ENCODE measurements at places on chromosomes 12 and 14.

GRCh38 chr12:39824505-39825212 lies 205.1 kb upstream of the ABCD2 start:
- H3K27me3 ChIP-seq, result no peaks in the 10 kb centered on the region
- H3K36me3 ChIP-seq, result no peaks in the 10 kb centered on the region
- no peak overlapping the region for H3K27ac ChIP-seq
- H3K4me3 ChIP-seq, result no peak overlapping the region
- H3K4me1 ChIP-seq, result no peaks in the 10 kb centered on the region
- DNase-seq, result no peak

DNA sequence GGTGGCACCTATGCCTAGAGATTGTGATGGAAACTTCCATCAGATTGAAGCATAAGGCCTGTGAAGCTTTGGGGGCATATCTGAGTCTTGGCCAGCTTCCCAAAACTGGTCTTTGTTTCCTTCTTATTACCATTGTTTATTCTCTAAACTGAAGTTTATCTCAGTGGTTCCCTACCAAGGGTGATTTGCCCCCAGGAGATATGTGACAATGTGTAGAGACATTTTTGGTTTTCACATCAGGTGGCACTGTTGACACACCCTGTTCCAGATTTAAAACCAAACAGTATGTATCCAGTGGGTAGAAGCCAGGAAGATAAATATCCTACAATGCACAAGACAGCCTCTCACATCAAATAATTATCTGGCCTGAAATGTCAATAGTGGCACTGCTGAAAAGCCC lies 22.1 kb downstream of the RASSF9 start:
- no peaks in the 10 kb centered on the region for H3K27me3 ChIP-seq
- H3K4me3 ChIP-seq, result no peak overlapping the region
- H3K4me1 ChIP-seq, result no peaks in the 10 kb centered on the region
- H3K36me3 ChIP-seq, result no peaks in the 10 kb centered on the region

- H3K4me3 ChIP-seq, result no peak overlapping the region
- no peaks in the 10 kb centered on the region for H3K4me1 ChIP-seq
- DNase-seq, result no peak
- H3K36me3 ChIP-seq, result no peaks in the 10 kb centered on the region
- H3K27me3 ChIP-seq, result peaks cover 4% of the 10 kb centered on the region
Observed at GRCh38 chr12:2258025-2258424, 205.2 kb downstream of the CACNA1C start.

DNA sequence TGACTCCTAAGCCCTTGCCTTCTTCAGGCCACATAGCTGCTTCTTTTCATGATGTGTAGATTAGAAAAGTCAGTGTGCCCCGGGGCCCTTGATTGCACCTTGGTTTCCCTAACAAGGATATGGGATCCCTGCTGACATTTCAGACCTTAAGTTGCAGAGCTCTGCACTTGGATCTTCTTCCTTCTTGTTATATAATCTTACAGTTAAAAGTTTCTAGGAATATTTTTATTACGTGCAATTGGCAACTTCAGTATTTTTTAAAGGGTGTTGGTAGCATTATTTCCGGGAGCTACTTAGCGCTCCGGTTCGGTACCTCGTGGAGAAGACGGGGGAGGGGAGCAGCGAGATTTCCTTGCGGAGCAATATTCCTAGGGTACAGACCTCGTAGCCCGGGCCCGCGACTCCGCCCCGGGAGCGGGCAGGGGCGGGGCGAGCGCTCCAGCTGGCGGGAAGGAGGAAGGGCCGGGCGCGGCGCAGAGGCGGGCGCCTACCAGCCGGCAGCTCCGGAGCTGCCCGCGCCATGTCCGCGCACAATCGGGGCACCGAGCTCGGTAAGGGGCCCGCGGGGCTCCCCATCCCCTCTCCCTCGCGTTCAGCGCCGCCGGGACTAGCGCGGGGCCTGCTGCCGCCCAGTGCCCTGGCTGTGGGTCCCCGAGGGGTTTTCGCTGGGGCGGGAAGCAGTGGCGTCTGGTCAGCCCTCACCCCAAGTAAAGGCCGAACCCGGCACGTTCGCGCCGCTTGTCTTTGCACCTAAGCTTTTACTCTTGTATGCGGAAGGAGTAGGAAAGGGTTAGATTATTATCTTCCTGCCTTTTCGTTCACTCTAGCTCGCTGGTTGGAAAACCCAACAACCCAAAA lies at the start of gene DERA:
TSS of gene DERA (plus strand) at position 469 of the 858 bp plus-strand sequence. CDS start at position 521, 52 bp downstream.
- DNase-seq, result peak; percentile 55
- no peaks in the 10 kb centered on the region for H3K4me1 ChIP-seq
- H3K36me3 ChIP-seq, result no peaks in the 10 kb centered on the region
- H3K27me3 ChIP-seq, result no peaks in the 10 kb centered on the region
- H3K27ac ChIP-seq, result peak within 1 kb of the TSS; percentile 50

DNA sequence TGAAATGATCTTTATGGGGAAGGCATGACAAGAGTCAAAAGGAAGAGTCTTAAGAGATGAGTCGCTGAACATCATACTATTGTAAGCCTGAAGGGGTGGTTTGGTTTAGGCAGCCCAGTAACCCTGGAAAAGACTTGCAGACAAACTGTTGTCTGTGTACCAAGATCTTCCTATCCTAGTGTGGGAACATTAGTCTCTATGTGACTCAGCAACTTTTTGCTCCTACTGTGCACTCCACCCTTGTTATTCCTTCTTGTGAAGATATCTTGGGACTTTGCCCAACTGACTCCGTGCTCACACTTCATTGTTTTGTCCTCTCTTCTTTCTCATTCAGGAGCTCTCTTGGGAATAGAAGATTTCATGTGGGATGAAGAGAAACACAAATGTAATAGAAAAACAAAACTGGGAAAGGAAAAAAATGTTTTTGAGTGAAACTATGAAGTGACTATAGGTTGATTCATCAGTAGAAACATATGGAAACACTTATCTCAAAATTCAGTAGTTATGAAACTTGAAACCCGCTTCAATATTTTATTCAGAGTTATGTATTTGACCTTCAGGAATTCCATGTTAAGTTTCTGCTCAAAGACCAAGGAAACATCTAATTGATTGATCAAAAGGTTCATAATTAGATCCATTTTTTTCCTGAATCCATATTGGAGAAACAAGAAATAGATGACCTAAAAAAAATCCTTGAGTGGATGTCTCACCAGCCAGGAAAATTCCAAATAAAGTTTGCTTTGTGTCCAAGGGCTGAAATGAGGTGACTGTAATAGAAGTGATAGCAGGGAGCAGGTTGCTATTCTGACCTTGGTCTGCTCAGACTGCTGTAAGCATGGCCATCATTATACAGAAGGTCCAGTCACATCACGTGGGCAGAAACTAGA lies 67.2 kb downstream of the BTG1 start:
- H3K36me3 ChIP-seq, result no peaks in the 10 kb centered on the region
- H3K27ac ChIP-seq, result peak overlapping the region; percentile 80
- DNase-seq, result no peak
- H3K4me3 ChIP-seq, result no peak overlapping the region
- H3K27me3 ChIP-seq, result no peaks in the 10 kb centered on the region
- H3K4me1 ChIP-seq, result peaks cover 40% of the 10 kb centered on the region

DNA sequence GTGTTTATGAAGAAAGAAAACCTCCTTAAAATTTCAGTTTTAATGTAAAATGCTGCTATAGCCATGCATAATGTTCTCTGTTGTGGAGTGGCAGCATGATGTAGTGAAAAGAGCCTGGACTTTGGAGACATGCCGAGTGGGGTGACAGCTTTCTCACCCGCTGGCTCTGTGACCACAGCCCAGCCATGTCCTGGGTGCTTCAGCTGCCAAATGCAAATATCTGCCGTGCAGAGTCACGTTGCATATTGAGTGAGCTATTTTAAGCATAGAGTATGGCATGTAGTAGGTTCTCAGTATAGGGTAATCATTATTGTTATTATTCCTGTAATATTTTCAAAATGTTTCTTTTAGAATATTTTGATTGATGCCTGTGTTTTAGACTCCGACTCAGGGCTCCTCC lies 15.5 kb upstream of the TCTN2 start:
- peaks cover 8% of the 10 kb centered on the region for H3K4me1 ChIP-seq
- no peaks in the 10 kb centered on the region for H3K27me3 ChIP-seq
- H3K4me3 ChIP-seq, result no peak overlapping the region

DNA sequence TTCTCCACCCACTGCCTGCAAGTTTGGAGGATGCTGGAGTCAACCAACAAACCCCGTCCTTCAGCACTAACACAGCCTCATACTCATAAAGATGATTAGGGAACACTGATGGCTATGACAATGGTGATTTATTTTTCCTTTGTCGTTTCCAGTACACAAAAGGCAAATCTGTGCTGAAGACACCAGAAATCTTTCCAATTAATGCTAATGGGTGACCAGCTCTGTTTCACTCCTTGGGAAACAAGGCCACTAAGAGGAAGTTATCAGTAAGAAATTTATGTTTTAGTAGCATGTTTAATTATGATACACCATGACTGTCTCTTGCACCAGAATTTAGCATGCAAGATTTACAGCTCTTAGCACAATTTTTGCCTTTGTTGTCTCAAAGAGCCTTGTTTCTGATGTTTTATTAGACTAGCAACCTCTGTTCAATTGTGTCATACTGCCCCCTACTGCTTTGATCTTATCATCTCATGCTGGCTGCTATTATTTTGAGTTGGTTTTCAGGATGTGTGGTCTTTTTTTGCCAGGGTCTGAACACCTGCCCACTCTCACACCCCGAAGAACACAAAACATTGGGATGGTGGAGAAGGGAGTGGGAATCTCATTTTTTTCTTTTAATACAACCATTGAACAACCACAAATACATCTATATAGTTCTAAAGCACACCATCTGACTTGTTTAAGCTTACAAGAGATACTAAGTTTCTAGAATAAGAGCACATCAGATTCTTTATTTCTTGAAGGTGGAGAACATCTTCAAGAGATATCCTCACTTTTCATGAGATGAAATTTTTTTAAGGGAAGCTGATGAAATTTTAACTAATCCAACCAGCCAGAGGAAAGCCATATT lies 160.9 kb downstream of the SPTSSA start:
- H3K27me3 ChIP-seq, result no peaks in the 10 kb centered on the region
- DNase-seq, result no peak
- peaks cover 9% of the 10 kb centered on the region for H3K4me1 ChIP-seq

GRCh38 chr14:68922201-68922621 lies 56.9 kb downstream of the ACTN1 start:
- no peak for DNase-seq
- H3K4me1 ChIP-seq, result no peaks in the 10 kb centered on the region
- H3K27ac ChIP-seq, result peak overlapping the region; percentile 28
- H3K27me3 ChIP-seq, result no peaks in the 10 kb centered on the region
- peaks cover 100% of the 10 kb centered on the region for H3K36me3 ChIP-seq
- H3K4me3 ChIP-seq, result no peak overlapping the region

- no peak overlapping the region for H3K27ac ChIP-seq
- no peaks in the 10 kb centered on the region for H3K36me3 ChIP-seq
- no peak overlapping the region for H3K4me3 ChIP-seq
- H3K4me1 ChIP-seq, result no peaks in the 10 kb centered on the region
Observed at GRCh38 chr12:21379218-21379617, 6.5 kb downstream of the IAPP start.

- H3K27me3 ChIP-seq, result peaks cover 7% of the 10 kb centered on the region
- DNase-seq, result no peak
- H3K36me3 ChIP-seq, result no peaks in the 10 kb centered on the region
- peaks cover 9% of the 10 kb centered on the region for H3K4me1 ChIP-seq
- no peak overlapping the region for H3K4me3 ChIP-seq
Observed at GRCh38 chr14:21912367-21912766, 238.7 kb upstream of the OR4E1 start.

GRCh38 chr14:96690713-96691383 lies 106.3 kb upstream of the VRK1 start:
- DNase-seq, result no peak
- no peaks in the 10 kb centered on the region for H3K4me1 ChIP-seq
- no peak overlapping the region for H3K4me3 ChIP-seq
- no peak overlapping the region for H3K27ac ChIP-seq
- peaks cover 7% of the 10 kb centered on the region for H3K27me3 ChIP-seq
- no peaks in the 10 kb centered on the region for H3K36me3 ChIP-seq

- no peak overlapping the region for H3K27ac ChIP-seq
- no peaks in the 10 kb centered on the region for H3K27me3 ChIP-seq
- H3K4me1 ChIP-seq, result no peaks in the 10 kb centered on the region
- H3K4me3 ChIP-seq, result no peak overlapping the region
- no peak for DNase-seq
- no peaks in the 10 kb centered on the region for H3K36me3 ChIP-seq
Observed at GRCh38 chr12:77610446-77610845, 220.2 kb upstream of the NAV3 start.

DNA sequence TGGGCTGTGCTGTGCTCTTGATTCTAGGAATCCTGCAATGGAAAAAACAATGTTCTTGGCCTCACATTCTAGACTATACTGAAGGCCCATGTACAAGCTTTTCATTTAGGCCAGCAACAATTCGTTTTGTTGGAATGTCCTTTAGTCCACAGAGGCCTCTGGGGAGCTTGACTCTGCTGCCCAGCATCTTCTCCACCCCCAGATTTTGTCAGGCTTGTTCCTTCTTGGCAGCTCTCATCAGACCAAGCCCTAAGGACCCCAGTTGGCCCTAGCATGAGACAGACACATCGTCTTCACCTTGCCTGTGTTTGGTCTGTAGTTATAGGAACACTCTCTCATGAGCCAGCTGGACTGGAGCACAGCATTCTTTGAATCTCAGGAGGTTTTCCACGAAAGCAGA lies 300.1 kb downstream of the VRK1 start:
- H3K27ac ChIP-seq, result no peak overlapping the region
- H3K4me3 ChIP-seq, result no peak overlapping the region
- no peaks in the 10 kb centered on the region for H3K4me1 ChIP-seq
- DNase-seq, result no peak
- H3K27me3 ChIP-seq, result no peaks in the 10 kb centered on the region

DNA sequence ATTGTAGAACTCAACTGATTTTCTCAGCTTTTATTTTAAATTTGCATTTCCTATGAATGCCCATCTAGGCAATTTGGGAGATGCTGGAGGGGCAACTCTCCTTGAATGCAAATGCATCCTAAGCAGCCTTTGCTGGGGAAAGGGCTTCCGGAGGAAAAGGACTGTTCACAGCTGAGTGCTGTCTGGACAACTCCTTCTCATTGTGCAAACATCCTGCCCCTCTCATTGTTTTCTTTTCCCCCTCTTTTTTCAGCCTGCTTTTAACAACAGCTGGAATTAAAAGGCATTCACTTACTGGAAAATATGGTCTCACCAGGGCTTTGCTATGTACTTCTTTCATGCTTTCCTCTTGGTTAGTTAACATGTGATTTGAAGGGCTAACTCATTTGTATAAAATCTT lies 397.8 kb downstream of the FUT8 start:
- no peaks in the 10 kb centered on the region for H3K36me3 ChIP-seq
- no peaks in the 10 kb centered on the region for H3K4me1 ChIP-seq
- no peak overlapping the region for H3K27ac ChIP-seq
- no peak for DNase-seq
- H3K27me3 ChIP-seq, result no peaks in the 10 kb centered on the region
- H3K4me3 ChIP-seq, result no peak overlapping the region

GRCh38 chr12:843609-844008 lies 91.2 kb downstream of the WNK1 start:
- no peak for DNase-seq
- H3K4me3 ChIP-seq, result no peak overlapping the region
- H3K4me1 ChIP-seq, result peaks cover 25% of the 10 kb centered on the region
- no peaks in the 10 kb centered on the region for H3K27me3 ChIP-seq
- no peak overlapping the region for H3K27ac ChIP-seq

- DNase-seq, result no peak
- no peaks in the 10 kb centered on the region for H3K4me1 ChIP-seq
Observed at GRCh38 chr14:40981247-40981646, 625.4 kb upstream of the LRFN5 start.
